Breast epithelium (tissue), 4 donors: ENCODE measurements at places on chromosomes 5 and 9. TPM values are rescaled to one million over a fixed set of nuclear protein-coding genes. Genes with fewer than 3 reads are reported as not detected.

Gene MYO10
- 8.6 TPM for total RNA-seq

Gene TAS2R1
- not detected for total RNA-seq

Gene C9orf50
- 0.48 TPM for total RNA-seq

Gene FRMD3
- 14.1 TPM for total RNA-seq

Gene STK32A
- 3.5 TPM for total RNA-seq

Gene SH3RF2
- total RNA-seq = 9.5 TPM

DNA sequence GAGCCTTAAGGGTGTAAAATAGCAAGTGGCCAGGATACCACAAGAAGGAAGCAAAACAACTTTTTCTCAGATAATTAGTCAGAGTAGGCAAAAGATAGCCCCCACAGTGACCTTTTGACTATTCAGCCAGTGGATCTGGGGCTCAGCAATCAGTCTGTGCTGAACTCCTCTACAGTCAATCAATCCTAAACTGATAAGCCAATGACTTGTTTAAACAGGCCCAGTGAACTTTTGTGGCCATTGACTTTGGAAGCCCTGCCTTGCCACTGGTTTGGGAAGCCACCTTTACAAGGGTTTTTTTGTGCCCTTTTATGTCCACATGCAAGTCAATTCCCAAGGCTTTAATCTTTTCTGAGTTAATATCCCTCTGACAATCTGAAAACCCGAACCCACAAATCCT is 1565.0 kb upstream of the WWC1 start:
- DNase-seq = no peak

GRCh38 chr5:142945845-142946244 is 175.7 kb downstream of the ARHGAP26 start:
- DNase-seq = no peak

DNA sequence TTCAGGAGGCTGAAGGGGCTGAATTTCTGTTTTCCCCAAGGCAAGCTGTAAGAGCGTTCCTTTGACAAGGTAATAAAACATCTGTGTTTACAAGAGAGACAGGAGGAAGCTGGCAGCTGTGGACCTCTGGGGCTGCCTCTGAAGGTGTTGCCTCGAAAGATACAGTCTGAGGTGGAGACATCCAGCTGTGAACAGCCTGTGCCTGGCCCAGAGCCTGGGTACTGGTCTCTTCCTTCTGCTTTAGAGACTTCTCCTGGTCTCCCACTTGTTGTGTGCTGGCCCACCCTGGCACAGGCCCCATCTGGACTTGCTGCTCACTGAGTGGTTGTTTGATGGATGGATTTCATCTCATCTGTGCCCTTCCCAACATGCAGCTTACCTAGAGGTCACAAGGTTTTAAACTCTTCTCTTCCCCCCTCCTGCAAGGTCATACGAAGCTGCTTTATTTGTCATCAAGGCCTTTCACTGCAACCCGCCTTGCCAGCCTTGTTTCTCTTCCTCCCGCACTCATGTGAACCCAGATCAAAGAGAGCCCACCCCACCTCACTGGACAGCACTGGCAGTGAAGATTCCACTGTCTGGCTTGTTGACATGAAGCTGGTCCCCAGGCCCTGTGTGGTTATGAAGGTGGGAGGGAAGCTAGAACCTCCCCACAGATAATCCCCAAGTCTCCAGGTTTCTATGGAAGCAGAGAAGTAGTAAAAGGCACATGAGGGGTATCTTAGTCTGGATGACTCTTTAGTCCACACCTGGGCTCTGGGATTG is 35.0 kb upstream of the ALDH1B1 start:
- DNase-seq = no peak

DNA sequence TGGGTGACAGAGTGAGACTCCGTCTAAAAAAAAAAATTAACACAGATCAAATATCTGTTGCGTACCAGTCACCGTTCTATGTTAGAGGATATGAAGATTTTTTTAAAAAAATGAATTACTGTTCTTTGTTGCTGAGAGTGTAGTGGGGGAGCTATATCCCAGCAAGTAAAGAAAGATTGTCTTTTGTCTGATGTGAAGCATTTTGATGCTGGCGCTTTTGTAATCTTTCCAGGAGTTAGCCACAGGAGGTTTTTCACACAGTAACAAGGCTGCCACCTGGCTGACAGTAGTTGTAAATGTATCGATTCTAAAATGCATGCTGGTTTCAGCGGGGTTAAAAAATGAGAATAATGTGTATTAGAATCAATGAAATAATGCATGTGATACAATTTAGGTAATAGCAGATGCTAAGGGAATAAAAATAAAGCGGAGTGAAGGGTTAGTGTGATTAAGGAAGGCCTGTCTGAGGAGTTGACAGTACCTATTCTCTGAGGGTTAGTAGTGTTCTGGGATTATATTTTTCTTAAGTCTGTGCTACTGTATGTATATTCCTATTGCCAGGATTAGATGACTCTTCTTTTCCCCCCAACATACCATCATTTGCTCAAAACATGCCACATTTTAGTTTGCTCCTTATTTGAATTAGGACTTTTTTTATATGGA is 3.4 kb downstream of the LMNB1 start:
- DNase-seq = no peak

- DNase-seq = no peak
These were observed 42.1 kb downstream of the CACNA1B start for GRCh38 chr9:137919649-137920141.

DNA sequence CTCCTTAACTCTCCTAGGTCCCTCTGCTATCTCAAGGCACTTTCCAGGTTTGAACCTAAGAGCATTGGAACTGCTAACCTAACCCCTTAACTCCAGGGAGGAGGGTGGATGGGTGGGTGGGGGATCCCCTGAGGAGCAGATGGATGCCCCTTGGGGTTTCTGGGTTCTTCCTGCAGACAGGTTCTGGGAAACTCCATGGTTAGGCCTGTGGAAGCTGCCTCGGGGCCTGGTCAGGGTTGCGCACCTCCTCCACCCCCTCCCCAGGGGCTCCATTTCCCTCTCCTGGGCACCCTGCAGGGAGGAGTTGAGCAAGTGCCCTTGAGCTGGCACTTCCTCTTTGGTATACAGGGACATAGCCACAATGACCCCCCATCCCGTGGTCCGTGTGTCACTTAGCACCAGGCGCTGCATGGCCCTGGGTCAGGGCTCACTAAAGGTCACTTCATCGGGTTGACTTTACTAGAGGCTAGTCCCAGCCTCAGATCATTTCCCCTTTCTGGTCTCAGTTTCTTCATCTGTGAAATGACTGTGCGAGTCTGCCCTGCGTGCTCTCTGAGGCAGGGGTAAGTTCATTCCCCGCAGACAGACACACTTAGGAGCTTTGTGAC is 16.0 kb downstream of the CXXC5 start:
- no peak for DNase-seq

DNA sequence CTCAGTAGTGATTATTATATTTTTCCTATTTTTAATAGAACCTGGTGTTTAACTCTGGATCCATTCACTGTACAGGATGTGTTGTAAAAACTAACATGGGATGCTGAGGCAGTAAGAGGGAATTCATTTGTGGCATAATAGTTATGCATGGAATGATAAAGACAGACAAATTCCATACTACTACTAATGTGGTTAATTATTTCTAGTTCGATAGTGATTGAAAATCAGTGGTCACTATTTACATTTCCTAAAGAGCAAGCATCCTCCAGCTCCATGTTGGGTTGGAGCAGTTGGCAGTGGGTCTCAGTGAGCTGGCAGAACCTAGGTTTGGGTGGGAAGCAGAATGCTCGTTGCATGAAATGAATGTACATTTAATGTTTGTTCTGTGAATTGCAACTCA is 122.6 kb downstream of the SAXO1 start:
- DNase-seq = no peak

- DNase-seq = no peak
These were observed 192.7 kb downstream of the LRRC70 start for GRCh38 chr5:62771341-62771740.

- no peak for DNase-seq
These were observed 81.2 kb downstream of the MRPS27 start for GRCh38 chr5:72238712-72239445.
